Activated CD8-positive, alpha-beta memory T cell treated with anti-CD3 and anti-CD28 coated beads for 4 hours (primary cell): ENCODE measurements at places on chromosomes 16 and 17.

DNA sequence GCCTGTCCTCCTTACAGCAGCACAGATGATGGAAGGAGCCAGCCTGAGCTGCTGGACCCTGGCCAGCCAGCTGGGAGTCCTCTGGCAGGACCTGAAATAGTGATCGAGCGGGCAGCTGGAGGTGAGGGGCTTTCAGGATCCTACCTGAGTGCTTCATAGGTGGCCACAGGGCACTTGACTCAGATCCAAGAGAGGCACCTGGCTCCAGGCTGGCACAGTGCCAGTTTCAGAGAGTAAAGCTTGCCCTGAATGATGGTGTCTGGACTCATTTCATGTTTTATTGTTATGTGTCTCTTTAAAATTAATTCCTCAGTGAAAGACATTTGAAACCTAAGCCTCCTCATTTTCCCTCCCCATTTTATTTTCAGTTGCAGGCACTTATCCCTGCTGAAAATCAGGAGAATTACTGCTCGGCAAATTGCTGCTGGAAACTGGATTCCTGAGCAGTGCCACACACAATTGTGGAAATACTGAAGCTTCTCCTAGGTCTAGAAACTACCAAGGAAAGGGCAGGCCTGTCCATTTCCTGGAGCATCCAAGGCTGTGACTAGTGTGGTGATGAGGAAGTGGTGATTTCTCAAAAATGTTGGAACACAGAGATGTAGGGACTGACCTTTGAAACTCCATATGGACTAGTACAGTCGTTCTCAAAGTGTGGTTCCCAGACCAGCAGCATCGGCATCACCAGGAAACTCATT is 16.1 kb upstream of the ADAMTS18 start:
- no peak for DNase-seq

DNA sequence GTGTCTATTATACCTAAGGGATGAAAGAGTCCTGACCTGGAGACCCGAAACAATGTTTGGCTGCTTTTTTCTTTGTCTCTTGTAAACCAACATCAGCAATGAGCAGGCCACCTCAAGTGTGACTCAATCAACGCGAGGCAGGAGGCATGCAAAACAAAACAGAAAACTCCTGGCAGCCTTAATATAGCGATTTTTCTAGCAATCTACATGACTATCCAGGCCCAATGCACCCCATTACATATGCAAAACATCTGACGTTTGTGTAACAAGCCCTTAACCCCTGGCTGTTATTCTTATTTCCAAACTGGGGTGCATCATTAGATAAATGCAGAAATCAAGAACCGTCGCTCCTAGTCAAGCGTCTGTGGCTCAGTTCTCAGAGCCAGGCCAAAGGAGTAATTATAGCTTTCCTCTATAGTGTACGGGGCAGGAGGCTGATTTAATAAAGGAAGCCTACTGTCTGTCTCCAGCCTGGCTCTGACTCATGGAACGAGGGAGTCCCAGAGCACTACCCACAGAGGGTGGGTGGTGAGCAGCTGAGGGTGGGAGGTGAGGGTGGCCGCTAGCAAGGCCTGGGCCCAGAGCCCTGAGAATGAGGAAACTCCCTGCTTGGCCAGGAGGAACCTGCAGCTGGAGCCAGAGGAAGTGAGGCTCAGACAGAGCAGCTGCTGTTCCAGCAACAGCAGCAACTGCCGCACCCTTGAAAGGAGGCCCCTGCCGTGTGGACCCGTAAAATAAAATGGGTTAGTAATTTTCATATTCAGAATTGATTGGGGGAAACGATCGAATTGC is 43.9 kb downstream of the CHD9 start:
- peak; percentile 23 for DNase-seq

DNA sequence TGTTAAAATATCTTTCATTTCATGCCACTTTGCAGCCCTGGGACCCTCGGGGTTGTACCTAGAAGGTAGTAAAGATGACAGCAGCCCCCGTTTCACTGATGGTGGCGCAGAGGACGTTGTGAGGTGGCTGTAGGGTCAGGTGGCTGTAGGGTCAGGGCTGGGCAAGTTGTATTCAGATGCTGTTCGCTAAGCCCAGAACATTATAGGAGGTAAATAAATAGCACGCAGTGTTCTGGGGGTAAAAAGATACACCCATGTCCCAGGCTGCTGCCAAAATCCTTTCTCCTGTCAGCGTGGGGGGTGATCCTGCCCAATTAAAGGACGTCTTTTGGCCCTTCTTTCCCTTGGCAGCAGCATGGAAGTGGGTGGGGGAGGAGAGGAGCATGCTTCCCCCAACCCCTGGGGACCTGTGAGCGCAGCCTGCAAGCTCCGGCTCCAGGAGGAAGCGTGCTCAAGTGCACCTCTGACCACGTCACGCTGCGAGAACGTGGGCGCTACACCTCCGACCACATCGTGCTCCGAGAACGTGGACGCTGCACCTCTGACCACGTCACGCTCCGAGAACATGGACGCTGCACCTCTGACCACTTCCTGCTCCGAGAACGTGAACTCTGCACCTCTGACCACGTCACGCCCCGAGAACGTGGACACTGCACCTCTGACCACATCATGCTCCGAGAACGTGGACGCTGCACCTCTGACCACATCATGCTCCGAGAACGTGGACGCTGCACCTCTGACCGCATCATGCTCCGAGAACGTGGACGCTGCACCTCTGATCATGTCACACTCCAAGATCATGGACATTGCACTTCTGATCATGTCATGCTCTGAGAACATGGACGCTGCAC is 182.1 kb downstream of the RPTOR start:
- DNase-seq = no peak

DNA sequence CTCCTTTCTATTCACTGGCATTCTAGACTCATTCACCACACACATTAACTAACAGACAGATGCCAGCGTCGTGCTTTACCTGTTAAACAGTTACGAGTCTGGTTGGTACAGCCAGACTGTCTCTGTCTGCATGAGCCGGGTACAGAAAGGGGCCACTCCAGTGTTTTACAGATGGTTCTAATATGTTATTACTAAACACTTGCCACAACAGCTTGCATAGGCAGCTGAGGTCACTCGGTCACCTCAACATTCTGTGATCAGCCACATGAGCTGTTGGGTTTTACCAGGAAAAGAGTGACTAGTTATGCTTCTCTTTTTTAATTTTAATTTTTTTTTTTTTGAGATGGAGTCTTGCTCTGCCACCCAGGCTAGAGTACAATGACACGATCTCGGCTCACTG is 25.2 kb downstream of the CD300A start:
- no peak for DNase-seq

DNA sequence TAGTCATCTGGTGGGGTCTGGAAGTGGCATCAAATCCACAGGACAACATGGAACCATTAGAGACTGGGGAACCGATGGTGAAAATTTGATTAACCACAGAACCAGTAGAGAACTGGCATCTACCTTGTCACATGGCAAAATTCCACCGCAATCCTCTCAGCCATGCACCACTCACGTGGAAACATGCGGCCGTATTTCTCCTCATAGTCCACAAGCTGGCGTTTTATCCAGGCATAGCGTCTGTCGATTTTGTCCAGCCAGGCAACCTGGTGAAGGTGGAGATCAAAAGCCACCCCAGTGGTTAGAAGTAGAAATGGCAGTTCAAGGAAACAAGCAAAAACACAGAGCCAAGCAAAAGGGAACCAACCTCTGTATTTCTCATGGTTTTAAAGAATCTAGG is 87.6 kb downstream of the VPS53 start:
- DNase-seq = no peak

DNA sequence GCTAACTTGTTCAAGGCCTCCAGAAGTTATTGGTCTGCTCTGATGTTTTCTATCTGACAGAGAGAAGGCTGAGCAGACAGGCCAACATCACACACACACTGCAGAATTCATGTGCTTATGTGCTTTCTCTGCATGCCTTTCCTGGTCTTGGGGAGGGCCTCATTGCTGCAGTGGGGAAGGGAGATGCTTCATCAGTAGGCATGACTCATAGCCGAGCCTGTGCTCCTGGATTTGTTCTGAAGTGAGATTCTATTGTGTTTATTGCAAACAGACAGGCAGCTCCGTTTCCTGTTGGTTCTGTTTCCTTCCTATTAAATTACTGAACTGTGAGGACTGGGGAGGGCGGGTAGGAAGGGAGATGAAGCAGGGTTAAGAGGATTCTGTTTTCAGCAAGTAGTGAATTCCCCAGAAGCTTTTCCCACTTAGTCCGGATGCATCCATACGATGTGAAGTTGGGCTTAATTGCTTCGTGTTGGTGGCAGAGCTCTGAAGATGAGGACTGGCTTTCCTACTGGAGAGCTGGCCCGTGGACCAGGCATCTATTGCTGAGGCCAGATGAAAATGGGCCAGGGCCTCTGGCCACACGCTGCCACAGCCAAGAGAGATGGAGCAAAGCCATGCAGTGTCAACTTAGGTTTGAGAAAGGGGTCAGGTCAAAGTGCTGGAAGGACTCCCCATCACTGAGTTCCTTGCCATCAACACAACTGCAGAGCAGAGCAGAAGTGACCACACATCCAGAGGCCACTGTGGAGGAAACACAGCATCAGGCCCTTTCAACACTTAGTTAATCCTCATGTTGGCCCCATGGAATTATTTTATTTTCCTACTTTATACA is 179.3 kb downstream of the UTP18 start:
- DNase-seq = no peak

DNA sequence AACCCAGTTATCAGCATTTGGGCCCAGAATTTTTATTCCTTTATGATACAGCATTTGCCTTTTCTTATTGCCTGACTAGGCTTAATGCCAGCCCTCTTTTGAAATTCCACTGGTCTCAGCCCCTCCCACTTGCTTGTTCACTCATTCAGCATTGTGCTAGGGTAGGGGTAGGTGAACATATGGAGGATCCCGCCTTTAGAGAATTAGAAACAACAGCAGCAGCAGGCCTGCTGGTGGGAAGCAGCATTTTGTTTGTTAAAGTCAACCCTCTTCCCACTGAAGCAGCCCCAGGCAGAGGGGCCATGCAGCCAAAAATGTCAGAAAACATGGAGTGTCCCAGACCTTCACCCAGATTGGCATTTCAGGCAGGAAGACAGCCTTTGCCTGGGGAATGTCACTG is 1355.2 kb downstream of the CDH8 start:
- DNase-seq = no peak

- no peak for DNase-seq
These were observed 9.1 kb upstream of the PLCG2 start for GRCh38 chr16:81770008-81770407.

DNA sequence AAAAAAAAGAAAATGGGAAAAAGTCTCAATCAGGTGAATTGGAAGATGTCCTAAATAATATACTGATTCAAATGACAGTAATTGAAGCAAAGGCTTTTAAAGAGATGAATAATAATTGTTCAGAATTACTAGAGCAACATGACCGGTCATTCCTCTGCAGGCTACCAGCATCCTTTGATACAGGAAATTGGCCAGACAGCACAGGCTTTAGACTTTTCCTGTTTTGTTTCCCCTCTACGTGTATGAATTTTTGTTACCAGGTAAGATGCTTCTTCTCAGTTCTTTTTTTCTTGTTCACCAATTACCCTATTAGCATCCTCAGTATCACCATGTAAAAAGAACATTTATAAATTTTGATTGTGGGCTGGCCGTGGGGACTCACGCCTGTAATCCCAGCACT is 77.5 kb downstream of the RPGRIP1L start:
- DNase-seq = no peak

- DNase-seq = no peak
These were observed 94.3 kb downstream of the SSH2 start for GRCh38 chr17:29835435-29836351.

GRCh38 chr17:46212634-46213435 is 19.6 kb upstream of the KANSL1 start:
- peak; percentile 48 for DNase-seq

- no peak for DNase-seq
These were observed 2.4 kb downstream of the PPM1D start for GRCh38 chr17:60602385-60602742.

GRCh38 chr16:31486045-31486444 is 3.1 kb downstream of the SLC5A2 start:
- DNase-seq = no peak

GRCh38 chr17:44832805-44833204 is 2.7 kb upstream of the GJC1 start:
- DNase-seq = no peak

DNA sequence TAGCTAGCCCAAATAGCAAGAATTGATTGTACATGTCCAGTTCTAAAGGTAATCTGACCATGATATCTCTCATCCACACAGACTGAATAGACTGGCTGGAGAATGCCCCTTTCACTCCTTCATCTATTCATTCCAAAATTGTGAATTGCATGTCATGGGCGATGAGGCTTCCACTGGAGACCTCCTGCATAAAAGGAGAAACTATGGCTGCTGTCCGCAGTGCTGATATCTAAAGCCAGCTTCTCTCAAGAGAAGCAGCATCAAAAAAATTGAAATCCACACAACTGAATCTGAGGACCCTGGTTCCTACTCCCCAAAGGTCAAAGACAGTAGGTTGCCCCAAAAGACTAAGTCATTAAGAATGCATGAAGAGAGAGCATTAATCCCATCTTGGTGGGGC is 7.9 kb upstream of the SCNN1G start:
- DNase-seq = no peak

DNA sequence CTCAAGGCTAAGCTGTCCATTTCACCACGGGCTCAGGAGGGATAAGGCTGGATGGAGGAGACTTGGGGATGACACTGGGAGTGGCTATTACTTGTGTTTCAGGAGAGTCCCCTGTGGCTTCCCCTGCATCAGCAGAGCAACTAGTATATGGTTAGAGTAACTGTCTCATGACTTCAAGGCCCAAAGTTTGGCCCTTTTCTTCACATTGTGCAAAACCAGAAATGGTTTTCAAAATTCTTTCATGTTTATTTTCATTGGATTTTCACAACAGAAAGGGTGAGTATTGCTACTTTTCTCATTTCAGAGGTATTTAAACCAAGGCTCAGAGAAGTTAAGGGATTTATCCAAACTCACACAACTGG is 18.1 kb upstream of the TAC4 start:
- DNase-seq = no peak

DNA sequence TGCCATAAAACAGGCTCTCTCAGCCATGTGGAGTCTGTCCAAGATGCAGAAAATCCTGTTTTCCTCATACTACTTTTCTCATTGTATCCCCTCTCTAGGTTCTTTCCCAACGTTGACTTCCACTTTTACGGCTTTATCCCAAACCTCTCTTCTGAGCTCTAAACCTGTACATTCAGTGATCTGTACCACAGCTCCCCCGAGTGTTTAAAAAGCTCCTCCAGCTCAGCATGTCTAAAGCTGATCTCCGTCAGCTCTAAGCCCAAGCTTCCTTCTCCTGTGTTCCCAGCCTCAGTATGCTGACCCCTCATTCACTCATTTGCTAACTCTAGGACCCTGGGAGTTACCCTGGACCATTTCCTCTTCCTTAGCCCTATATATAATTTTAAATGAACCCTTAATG is 144.6 kb downstream of the DNAH9 start:
- DNase-seq = no peak

GRCh38 chr16:29975811-29976511 is 2.3 kb downstream of the TAOK2 start:
- no peak for DNase-seq

- no peak for DNase-seq
These were observed at the start of gene DPEP3 for GRCh38 chr16:67979955-67980678. TSS of gene DPEP3 (minus strand) at chr16:67980499. CDS start at chr16:67980380, 119 bp downstream.

DNA sequence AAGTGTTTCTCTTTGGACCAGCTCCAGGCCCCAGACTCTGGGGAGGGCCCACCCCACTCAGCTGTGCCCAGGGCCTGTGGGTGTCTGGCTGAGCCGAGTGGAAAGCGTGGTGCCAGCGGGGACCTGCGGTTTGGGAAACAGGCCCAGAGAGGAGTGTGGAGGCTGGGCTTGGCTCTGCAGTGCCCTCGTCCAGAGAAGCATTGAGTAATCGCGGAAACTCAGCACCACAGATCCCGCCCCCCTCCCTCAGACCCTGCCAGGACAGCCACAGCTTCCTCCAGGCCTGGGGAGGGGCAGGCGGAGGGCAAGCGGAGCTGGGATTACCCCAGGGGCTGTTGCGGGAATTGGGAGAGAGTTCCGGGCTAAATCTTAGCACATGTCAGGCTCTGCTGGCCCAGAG is 14.6 kb upstream of the PITPNA start:
- no peak for DNase-seq
